Right cardiac atrium (tissue), 5 donors: ENCODE measurements at places on chromosomes 4 and X. TPM values are rescaled to one million over a fixed set of nuclear protein-coding genes. Genes with fewer than 3 reads are reported as not detected.
A peak's percentile ranks its signal among the peaks of the same experiment; 100 is the strongest.

DNA sequence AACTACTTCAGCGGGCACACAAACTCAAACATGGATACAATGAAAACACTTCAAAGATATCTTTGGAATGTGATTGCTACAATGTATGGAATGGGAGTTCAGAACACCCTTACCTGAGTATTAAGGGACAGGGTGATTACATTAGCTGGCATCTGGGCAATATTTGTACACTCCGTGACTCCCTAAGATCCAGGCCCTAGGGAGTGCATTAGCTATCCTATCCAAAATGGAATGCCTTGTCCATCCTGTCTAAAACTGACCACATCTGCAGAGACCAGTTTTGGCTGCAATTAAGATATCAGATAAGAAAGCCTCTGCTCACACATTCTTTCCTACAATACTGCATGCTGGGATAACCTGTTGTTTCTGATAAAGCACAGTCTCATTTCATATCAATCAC, 176.6 kb upstream of the EMCN start:
- DNase-seq, result no peak

- peak; percentile 22 for DNase-seq
These were observed 333.3 kb upstream of the DDX53 start for GRCh38 chrX:22666441-22666840.

GRCh38 chr4:18733961-18734360, 712.4 kb upstream of the LCORL start:
- DNase-seq, result no peak

DNA sequence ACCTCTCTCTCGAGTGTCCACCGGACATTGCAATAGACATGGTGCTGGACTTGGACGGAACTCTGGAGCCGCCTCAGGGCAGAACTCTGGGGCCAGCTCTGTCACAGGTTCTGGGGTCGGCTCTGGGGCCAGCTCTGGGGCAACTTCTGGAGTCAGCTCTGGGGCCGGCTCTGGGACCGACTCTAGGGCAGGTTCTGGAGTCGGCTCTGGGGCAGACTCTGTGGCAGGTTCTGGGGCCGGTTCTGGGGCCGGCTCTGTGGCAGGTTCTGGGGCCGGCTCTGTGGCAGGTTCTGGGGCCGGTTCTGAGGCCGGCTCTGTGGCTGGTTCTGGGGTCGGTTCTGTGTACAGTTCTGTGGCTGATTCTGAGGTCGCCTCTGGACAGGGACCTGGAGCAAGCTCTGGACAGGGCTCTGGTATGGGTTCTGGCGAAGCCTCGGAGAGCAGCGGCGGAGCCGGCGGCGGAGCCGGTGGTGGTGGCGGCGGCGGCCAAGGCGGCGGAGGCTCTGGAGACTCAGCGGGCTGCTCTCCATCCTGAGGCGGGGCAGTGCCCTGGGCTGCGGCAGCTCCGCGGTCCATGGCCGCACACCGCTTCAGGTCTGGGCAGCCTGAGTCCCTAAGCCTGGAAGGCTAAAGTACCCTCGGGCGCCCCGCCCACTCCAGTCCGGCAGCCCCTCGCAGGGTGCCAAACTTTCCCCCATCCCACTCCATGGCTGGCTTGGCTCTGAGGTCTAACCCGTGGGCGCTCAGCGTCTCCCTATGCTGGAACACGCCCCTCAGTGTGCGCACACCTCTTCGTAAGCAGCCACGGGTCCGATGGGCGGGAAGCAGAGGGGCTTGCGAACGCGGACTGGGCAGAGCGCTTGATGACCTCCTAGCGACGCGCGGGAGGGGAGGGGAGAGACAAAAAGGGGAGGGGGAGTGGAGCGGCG, at the start of gene DGKK:
Gene DGKK (minus strand): TSS at position 723 of the 929 bp plus-strand sequence. CDS start 147 bp downstream, at position 576.
- DNase-seq, result no peak

TAB3 gene
- 20.4 TPM for total RNA-seq

LRIT3 gene
- total RNA-seq, result 0.11 TPM

SYP gene
- total RNA-seq, result 3.1 TPM

MAGEA2B gene
- total RNA-seq, result not detected

UGT2B7 gene
- not detected for total RNA-seq

- DNase-seq, result no peak
These were observed 584.6 kb downstream of the PRR32 start for GRCh38 chrX:127404161-127404560.

GRCh38 chrX:124239324-124239723, 93.1 kb upstream of the TEX13D start:
- DNase-seq, result no peak

TMPRSS11F gene
- total RNA-seq, result not detected

- DNase-seq, result no peak
These were observed 243.4 kb upstream of the PCDH18 start for GRCh38 chr4:137775701-137776100.

DNA sequence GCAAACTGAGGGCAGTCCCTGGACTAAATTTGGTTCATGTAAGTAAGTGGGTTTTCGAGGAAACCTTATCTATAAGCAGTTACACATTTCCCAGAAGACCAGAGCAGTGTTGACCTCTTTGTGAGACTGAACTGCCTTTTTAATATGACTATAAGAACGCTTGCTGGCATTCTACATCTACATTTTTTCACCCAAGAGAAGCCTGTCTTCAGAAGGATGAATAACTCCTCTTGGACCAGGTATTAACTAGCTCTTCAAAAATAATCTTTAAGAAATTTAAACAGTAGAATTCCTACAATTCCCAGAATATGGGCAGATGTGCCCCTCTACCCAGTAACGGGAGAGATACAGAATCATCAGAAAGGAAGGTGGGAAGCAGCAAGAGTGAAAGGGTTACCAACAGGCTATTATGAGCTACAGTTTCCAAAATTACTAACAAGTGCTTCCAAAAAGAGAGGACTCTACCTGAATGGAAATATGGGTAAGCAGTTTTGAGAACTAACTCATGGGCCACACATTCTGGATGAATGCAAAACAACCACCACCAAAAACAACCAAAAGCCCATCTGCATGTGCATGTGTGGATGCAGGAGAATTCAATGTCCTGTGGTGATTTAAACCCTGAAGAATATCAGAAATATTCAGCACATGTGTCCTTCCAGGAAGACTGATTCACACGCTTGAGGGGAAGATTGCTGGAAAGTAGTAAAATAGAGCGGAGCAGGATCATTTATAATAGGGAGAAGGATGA, 17.4 kb downstream of the BBS12 start:
- no peak for DNase-seq

ERVMER34-1 gene
- total RNA-seq, result 3.7 TPM

- no peak for DNase-seq
These were observed 30.9 kb downstream of the SLAIN2 start for GRCh38 chr4:48372272-48372671.

DNA sequence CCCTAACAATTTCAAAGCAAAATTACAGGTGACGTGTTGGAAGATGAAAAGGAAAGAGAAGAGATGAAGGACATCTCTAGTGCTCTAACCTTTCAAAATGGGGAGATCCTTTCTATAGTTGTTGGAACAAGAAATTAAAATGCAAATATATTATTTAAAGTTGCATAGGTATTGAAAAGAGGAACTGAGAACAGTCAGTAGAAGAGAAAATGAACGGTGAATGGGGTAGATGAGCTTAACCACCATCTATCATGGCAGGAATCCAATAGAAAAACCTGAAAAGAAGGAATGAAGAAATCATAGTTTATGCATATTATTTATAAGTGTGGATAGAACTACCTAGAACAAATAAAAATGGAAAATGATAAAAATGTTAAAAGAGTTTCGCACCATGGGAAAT, 42.0 kb downstream of the ANXA5 start:
- DNase-seq, result no peak

BMP3 gene
- total RNA-seq, result not detected

GRCh38 chrX:76148753-76149152, 24.1 kb upstream of the PBDC1 start:
- peak; percentile 52 for DNase-seq

DNA sequence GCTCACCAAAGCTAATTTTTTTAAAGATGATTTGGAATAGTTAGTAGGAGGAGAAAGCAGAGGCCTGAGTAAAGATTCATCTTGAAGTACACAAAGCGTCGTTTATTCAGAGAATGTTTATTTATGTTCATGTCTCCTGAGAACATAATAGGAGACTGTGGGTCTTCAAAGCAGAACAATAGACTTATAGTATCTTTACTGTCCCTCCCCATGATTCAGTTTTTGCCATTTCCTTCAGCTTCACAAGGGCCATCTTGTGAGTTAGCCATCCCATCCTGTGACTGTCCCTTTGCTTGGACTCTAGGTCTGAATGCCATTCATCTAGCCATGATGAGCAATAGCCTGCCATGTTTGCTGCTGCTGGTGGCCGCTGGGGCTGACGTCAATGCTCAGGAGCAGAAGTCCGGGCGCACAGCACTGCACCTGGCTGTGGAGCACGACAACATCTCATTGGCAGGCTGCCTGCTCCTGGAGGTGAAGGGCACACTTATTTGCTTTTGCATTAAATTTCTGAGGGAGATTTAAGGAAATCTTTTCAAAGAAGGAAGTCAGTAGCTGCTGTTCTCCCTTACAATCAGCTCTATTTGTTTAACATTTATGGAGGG, 105.8 kb downstream of the NFKB1 start:
- DNase-seq, result no peak

GRCh38 chr4:169234137-169234855, 36.5 kb downstream of the SH3RF1 start:
- DNase-seq, result no peak

STPG2 gene
- 0.40 TPM for total RNA-seq

DNA sequence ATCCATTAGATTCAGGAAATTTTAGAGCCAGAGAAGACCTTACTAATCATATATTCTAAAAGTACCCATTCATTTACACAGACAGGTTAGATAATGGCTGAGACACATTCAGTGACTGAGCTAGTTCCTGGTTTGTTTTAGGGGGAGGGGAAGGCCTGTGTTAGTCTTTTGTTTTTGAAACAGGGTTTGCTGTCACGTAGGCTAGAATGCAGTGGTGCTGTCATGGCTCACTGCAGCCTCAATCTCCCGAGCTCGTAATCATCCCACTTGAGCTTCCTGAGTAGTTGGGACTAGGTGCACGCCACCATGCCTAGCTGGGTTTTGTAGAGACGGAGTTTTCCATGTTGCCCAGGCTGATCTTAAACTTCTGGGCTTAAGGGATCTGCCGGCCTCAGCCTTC, 10.1 kb downstream of the RBPJ start:
- no peak for DNase-seq

GRCh38 chrX:154376774-154377173, 2.3 kb upstream of the EMD start:
- no peak for DNase-seq

DNA sequence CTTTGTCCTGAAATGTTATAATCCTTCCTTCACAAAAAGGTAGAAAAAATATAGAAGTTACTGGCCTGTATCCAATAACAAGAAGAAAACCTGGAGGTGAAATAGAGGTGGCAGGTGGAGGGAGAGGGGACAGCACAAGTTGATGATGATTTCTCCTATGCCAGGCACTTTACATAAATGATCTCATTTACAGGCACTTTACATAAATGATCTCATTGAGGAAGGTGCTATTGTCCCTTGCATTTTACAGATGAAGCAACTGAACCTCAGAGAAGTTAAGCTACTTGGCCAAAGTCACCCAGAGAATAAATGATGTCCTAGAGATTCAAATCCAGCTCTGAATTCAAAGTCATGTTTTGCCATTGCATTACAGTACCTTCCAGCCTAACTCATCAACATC, 7.1 kb upstream of the OPHN1 start:
- no peak for DNase-seq

GRCh38 chr4:99816545-99817308, at the start of gene DAPP1:
Gene DAPP1, plus strand, starts transcription at chr4:99816827. Its CDS starts 87 bp downstream, at chr4:99816914.
- peak; percentile 46 for DNase-seq

- no peak for DNase-seq
These were observed 236.0 kb upstream of the VCX3A start for GRCh38 chrX:6770936-6771335.

DNA sequence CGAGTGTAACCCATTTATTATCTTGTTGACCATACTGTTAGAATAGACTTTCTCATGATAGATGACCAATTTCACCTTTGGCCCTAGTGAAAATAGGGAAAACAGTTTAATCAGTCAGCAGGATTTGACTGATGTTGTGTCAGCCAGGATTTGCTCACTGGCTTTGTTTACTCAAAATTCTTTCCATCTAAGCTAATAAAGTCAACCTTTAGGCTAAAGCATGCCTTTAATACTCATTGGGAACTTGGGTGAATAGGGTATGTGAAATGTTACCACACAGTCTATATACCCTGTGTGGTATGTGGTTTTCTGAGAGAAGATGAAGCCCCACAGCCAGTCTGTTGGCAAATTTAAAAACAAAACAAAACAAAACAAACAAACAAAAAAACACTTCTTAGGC, 18.7 kb upstream of the SPANXB1 start:
- no peak for DNase-seq

NEIL3 gene
- total RNA-seq, result 0.17 TPM

DNA sequence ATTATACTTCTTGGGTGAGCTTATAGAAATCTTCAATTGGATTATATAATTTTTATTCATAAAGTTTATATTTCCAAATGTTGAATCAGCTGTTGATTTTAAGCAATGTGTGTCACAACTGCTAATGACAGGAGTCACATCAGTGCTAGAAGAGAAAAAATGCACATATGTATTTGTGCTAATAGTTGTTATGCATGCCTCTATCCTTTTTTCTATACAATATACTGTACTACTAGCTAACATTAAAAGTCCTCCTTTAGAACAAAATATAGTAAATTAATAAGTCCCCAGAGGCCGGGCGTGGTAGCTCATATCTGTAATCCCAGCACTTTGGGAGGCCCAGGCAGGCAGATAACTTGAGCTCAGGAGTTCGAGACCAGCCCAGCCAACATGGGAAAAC, 23.7 kb upstream of the HNRNPD start:
- DNase-seq, result no peak

DNA sequence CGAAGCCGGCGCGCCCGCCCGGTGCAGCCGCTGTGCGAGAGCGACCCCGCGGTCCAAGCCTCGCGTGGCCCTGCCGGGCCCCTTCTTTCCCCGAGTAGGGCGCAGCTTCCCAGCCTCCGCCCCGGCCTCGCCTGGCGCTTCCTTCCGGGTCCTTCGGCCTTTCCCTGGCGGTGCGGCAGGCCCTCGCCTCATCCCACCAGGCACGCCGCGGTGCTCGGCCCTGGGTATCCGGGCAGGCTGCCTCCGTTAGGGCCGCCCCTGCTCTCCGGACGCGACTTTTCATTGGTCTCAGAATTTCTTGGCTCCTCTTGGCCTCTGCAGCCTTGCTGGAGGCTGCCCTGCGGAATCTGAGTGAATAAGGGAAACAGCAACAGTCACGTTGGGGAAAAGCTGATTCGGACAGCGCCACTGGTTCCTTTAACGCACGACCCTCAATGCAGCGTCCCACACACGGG, 429 bp downstream of the UVSSA start:
- peak; percentile 88 for DNase-seq

SPANXC gene
- total RNA-seq, result not detected

GRCh38 chr4:185167234-185167633, 24.2 kb downstream of the SLC25A4 start:
- no peak for DNase-seq
